NCI-H1092 (cell line): ENCODE measurements at places on chromosomes 6 and 20.

- DNase-seq = peak; percentile 12
Measured at GRCh38 chr6:147204060-147204785, at the start of gene STXBP5. Gene STXBP5 (plus strand): TSS chr6:147204417. CDS start chr6:147204533, 116 bp downstream.

DNA sequence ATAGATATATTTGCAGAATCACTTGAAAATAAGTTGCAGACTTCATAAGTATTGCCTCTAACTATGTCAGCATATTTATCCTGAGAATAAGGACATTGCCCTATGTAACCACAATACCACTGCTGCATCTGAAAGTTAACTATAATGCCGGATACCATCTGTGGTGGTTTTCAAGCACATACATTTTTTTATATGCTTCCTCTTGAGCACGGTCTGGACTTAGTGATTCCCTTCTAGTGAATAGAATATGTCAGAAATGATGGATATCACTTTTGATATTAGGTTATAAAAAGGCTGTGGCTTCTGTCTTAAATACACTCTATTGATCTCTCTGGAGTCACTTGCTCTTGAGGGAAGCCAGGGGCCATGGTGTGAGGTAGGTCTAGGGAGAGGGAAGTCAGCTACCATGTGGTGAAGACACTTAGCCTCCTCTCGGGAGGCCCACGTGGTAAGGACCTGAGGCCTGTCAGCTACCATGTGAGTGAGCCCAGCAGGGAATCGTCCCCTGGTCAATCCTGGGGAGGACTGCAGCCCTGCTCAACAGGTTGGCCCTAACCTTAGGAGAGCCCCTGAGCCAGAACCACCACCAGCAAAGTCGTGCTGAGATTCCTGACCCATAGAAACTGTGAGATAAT is 57.5 kb downstream of the CCDC170 start:
- no peak for DNase-seq

GRCh38 chr20:35344354-35344837 is 52.2 kb upstream of the FAM83C start:
- DNase-seq = no peak

DNA sequence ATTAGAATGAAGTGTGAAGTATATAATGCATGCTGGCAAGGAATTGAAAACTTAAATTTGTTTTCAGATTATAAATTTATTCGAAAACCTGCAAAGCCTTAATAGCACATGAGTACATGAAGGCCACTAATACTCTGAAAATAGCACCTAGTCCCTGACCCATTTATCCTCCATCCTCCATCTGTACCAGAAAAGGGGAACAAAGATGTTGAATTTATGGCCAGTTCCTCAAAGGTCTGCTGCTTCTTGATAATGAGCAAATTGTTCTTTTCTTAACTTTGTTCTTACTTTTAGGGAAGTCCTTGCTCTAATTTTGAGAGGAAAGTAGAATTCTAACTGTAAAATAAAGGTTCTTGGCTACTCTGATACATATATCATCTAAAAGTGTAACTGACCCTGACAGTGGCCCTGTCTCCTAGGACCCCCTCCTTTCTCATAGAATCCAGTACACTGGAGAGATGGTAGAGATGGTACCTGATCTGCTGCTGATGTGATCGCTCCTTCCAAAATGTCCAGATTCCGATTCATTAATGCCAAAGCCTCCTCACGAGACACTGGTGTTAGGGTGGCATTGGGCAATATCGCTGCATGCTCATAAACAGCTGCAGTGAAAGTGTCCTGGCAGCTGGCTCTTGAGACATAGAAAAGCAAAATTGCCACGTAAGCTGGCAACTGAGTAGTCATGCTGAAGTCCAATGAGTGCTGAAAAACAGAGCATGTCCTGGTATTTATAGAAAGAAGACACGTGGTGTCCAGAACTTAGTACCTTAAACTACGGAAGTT is at the start of gene VNN1:
Gene VNN1, minus strand, starts transcription at position 704 of the 783 bp plus-strand sequence. Its CDS starts 20 bp downstream, at position 684.
- DNase-seq = no peak

DNA sequence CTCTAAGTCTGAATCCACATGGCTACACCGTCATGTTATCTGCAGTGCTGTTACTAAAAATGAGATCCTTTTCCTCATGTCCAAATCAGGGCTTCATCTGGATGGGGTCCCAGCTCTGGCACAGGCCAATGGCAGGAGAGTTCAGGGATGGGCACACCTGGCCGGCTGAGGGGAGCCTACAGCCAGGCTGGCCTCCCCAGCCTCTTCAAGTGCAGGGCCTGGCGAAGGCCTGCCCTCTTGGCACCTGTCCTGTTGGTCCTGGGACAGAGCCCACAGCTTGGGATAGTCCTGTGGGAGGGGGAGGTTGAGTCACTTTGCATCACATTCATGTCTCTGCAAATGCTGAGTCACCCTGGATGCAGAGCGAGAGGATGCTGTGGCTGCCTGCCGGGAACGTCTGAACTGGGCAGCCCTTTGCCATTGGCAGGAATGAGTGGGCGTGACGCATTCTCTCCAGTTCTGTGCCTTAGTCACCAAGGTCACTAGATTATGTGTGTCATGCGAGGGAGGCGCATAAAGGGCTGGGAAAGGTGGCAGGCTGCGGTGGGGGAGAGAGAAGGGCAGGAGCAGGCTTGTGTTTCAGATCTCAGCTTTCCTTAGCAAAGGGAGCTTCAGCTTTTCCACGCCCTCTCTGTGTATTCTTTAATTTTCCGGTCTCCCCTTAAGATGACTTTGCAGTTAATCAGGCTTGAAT is 223.2 kb upstream of the ECI2 start:
- no peak for DNase-seq

GRCh38 chr6:133957780-133958242 is 4.8 kb downstream of the TBPL1 start:
- no peak for DNase-seq

DNA sequence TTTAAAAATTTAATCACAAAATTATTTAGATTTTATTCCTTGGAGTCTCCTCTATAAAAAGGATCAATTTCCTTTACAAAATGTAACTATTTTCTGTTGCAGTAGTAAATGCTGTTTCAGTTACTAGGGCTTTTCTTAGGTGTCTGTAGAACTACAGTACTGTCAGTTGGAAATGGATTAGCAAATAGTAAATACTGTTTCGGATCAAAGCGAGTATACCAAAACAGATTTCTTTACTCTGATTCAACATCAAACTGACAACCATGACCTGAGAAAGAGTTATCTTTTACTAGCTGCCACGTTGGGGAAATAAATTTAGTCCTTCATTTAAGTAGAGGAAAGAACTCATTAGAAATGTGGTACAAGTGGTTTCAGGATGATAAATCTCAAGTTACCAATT is 172.5 kb downstream of the HS3ST5 start:
- no peak for DNase-seq

- peak; percentile 17 for DNase-seq
Measured at GRCh38 chr6:159008656-159009288, 8.8 kb upstream of the RSPH3 start.

- DNase-seq = no peak
Measured at GRCh38 chr6:111367393-111368088, 115.5 kb downstream of the REV3L start.

GRCh38 chr6:38774929-38775707 is 60.0 kb downstream of the DNAH8 start:
- no peak for DNase-seq
